ENCODE measurements at places on chromosomes 3 and 15.

DNA sequence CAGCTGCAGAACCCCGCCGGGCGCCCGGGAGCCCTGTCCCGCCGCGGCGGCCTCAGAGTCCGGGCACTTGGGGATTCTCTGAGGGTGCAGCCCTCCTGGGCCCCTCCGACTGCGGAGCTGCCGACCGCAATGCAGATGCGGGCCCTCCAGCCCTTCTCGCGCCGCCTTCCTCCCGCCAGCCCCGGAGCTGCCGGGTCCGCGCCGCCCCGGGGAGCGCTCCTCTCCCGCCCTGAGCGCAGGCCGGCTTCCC is 320 bp upstream of the ACAN start:
- no peak for DNase-seq

DNA sequence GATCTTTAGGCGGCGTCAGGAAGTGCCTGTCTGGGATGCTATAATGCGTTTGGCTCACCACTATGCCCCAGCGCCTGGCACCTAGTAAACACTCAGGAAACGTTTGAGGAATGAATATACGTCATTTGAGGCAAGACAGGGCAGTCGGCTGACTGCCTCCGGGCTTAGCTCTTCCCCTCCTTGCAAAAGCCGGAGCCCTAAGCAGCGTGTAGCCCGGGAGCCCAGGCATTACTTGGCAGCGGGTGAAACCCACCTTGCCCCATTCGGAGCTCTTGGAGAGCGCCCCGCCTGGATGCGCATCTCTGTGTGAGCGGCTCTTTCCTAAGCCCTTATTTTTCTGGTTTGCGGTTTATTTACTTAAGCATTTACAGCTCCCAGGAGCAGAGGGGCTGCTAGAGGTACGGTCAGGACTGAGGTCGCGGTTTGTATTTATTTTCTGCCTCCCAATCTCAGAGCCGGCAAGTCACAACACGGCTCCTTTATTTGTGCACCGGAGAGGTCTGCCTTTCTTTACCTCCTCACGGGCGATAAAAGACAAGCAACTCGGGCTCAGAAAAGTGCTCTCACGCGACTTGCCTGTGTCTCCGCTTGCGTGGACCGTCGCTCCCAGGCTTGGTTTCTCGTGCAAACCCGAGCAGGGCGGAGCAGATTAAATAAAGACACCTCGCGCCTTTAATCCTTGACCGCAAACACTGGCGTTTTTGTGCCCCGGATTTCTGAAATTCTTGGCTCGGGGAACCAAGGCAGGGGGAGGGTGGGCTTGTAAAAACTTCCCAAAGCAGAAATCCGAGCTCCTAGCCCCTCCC is 737 bp upstream of the ITPR1 start:
- peak; percentile 40 for DNase-seq

DNA sequence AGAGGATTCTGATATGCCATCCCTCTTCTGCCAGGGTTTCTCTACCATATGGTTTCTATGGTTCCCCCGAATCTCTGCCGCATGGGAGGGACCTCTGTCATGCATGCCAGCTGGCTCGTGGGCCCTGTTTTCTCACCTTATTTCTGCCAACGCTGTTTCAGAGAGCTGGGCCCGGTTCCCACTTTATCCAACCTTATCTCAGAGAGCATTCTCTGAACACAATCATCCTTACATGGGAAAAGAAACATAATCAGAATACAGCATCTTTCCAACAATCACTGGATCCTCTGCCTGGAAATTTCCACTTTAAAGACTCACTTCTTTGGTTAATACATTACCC is 234.5 kb upstream of the ZBTB20 start:
- DNase-seq = no peak

DNA sequence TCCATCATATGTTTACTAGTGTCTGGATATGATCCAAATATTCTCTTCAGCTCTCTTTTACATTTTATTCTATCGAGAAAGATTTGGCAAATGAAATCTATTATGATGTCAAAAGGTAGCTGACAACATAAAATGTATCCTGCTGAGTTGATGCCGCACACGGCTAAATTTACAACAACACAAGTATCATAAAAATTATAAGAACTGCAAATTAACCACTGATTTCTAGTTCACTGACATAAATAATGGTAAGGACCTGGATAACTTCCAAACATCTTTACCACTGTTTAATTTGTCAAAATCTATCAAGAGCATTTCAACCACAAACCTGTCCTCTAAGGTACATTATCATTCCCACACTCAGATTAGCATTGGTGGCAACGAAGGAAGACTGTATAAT is 244.5 kb downstream of the FOXP1 start:
- DNase-seq = no peak

DNA sequence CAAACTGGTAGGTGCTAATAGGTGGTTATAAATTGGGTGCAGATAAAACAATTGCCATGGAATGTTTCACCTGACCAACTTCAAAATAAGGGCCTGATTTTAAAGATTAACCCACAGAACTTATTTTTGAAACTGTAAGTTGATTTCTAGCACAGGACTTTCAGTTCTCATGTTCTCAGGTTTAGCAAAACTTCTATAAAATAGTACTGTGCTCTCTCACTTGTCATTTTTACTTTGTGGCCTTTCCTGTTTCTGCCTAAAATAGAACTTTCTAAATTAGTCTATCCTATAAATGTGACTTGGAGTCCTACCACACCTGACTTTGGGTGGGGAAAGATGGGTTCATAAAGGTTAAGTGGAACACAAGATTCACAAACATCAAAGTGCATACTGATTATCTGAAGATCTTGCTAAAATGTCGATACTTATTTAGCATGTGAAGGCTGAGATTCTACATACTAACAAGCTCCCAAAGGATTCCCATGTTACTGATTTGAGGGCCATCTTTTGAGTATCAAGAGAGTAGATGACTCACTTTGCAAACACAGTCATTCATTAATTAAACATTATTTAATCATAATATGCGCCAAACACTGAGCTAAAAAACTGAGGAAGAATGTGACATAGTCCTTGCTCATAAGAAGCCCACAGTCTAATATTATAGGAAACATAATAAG is 38.6 kb downstream of the BTLA start:
- DNase-seq = no peak

GRCh38 chr15:62972814-62973213 is 69.7 kb upstream of the TPM1 start:
- DNase-seq = no peak

- DNase-seq = no peak
Observed at GRCh38 chr3:9400616-9401015, 3.2 kb downstream of the SETD5 start.

- no peak for DNase-seq
Observed at GRCh38 chr15:101641894-101642293, 10.3 kb downstream of the TM2D3 start.

- no peak for DNase-seq
Observed at GRCh38 chr3:60573494-60573893, 677.8 kb downstream of the FHIT start.

DNA sequence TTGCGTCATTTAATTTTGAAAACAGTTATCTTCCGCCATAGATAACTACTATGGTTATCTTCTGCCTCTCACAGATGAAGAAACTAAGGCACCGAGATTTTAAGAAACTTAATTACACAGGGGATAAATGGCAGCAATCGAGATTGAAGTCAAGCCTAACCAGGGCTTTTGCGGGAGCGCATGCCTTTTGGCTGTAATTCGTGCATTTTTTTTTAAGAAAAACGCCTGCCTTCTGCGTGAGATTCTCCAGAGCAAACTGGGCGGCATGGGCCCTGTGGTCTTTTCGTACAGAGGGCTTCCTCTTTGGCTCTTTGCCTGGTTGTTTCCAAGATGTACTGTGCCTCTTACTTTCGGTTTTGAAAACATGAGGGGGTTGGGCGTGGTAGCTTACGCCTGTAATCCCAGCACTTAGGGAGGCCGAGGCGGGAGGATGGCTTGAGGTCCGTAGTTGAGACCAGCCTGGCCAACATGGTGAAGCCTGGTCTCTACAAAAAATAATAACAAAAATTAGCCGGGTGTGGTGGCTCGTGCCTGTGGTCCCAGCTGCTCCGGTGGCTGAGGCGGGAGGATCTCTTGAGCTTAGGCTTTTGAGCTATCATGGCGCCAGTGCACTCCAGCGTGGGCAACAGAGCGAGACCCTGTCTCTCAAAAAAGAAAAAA is 1.2 kb downstream of the B2M start:
- no peak for DNase-seq

GRCh38 chr15:70121624-70122302 is 24.0 kb upstream of the TLE3 start:
- DNase-seq = no peak

- no peak for DNase-seq
Observed at GRCh38 chr3:50296721-50297383, 2.4 kb downstream of the HYAL3 start.

- no peak for DNase-seq
Observed at GRCh38 chr15:72272997-72273352, 621 bp upstream of the PARP6 start.

GRCh38 chr3:195010551-195011100 is 260.3 kb downstream of the XXYLT1 start:
- DNase-seq = no peak

DNA sequence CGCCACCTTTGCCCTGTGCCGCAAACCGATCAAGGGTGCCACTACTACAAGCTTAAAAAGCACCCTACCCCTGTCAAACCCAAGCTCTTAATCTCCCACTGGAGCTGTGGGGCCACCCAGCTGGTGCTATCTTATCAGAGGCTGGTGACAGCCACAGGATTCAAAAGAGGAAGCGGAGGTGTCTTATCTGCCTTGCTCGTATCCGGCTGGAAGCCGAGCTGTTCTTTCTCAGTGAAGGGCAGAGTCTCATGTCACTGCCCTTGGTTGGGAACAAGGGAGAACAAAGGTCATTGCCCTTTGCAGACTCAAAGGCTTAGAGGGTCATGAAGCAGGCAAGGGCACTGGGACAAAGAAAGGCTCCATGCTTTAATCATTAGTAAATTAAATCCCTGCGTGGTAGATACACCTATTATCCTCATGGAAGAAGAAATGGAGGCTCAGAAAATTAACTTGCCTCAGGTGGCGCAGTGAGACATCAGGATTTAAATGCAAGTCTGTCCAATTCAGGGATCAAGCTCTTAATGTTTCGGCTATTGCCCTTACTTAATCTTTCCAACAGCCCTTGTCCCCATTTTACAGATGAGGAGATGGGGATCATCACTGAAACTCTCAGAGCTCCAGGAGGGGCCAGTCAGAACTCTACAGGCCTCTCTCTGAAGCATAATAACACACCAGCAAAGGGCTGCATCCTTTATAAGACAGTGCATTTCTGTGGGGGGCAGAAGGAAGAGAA is 360.0 kb upstream of the PROK2 start:
- DNase-seq = no peak

GRCh38 chr15:94177112-94177511 is 54.2 kb upstream of the MCTP2 start:
- DNase-seq = no peak

DNA sequence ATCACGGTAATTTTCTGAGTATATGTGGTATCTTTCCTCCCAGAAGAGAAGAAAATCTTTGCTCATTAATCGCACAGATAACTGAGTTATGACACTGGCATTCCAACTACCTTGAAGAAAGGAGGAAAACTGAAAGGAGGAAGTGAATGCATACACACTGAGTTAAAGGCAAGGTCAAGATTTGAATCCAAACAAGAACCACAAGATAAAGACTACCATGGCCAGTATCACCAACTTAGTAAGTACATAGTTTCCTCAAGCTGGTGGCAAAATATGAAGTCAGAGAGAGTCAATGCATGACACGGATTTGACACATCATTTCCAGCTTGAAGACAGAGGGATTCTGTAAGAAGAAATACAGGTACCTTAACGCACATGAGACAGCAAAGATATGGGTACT is 287.5 kb downstream of the ULK4 start:
- no peak for DNase-seq

DNA sequence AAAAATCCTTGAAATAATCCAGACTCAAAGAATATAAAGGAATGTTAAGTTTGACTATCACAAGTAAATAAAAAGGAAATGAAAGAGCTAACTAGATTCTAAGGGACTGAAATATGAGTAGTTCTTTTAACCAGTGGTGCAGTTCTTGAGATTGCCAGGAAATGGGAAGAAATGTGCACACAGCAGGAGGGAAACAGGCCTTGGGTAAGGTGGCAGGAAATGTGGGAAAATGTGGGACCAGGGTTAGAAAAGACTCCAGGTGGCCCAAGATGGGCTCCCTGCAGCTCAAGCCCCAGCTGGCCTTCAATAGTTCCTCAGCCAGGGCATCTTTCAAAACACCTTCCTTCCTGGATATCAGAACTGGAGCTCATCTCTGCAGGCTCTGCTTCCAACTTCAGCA is 181.3 kb downstream of the ISL2 start:
- no peak for DNase-seq

DNA sequence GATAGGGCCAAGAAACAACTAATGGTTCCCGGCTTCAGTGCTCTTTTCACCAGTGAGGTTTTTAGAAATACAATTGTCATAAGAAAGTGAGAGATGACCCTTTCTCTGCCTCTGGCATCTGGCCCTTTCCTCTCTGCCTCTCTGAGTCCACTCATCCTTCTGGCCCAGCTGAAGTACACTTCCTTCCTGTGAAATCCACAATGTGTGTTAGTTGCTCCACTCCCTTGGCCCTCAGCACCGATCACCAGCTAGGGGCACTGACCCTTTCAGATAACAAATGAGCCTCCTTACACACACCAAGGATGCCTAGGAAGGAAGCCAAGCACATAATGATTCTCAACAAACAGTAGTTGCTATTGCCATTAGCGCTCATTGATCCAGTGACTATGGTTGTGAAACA is 2.9 kb upstream of the CAV3 start:
- no peak for DNase-seq

DNA sequence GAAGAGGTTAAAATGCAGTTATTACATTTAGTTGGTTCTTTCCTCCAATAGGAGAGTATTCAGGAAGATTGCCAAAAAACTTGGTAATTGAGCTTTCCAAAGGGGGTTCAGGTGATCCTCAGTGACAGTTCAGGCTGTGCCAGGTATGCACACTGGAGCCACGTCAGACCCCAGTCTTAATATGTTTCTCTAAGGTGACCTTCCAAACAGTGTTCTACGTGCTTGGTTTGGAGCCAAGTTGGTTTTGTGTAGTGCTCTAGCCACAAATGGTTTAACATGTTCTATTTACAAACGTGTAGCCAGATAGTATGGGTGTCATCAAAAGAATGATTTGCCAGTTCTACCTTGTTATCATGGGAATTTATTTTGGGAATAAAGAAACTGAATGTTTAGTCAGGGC is 21.0 kb downstream of the CTDSPL start:
- no peak for DNase-seq

DNA sequence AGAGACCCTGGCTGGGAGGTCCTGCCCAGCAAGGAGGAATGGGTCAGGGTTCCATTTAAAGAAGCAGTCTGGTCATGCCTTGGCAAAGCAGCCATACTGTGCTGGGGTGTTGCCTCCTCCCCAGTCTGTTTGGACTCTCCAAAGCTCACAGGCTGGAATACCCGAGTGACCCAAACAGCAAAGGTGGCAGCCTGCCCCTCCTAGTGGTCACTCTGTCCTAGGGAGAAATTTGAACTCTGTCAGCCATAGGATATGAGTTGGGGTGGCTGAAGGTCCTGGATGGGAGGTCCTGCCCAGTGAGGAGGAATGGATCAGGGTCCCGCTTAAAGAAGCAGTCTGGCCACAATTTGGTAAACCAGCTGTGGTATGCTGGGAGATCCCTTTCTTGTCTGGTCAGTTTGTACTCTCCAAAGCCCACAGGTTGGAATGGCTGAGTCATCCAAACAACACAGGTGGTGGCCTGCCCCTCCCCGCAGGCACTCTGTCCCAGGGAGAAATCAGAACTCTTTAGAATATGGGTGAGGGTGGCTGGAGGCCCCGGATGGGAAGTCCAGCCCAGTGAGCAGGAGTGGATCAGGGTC is 45.0 kb downstream of the CCR1 start:
- DNase-seq = no peak

- DNase-seq = no peak
Observed at GRCh38 chr3:44030687-44031305, 210.9 kb upstream of the TOPAZ1 start.
